ENCODE measurements at places on chromosomes 3 and 15.
A peak's percentile ranks its signal among the peaks of the same experiment; 100 is the strongest.

DNA sequence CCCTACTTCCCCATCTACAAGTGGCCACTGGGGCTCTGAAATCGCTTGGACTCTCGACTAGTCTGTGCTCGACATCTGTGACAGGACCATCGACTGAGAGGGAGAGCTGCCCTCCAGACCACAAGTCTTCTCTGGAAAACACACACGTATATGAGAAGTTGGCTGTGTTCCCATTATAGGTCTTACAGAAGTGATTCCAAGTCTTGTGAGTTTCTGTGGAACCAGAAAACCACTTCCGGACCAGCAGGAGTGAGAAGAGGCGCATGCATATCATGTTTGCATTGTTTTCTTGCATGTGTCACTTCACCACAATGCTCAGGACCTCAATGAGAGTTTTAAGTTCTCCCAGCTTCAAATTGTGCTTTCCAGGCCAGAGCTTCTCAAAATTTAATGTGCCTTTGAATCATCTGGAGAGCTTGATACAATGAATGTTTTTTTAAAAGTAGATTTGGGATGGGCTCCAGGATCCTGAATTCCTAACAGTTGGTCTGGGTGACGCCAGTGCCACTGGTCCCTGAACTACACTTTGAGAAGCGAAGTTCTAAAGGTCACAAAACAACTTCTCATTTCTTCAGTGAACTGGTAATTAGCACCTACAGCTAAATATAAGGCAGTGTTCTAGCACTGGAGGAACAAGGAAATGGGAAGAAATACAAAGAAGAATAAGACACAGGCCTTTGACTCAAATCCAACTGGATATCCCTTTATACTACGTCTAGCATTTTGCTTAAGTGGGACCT is 15.7 kb downstream of the LIPC start:
- no peak for DNase-seq

GRCh38 chr15:52144656-52145178 is 32.1 kb upstream of the BCL2L10 start:
- DNase-seq = no peak

GRCh38 chr3:187976365-187976900 is 177.5 kb upstream of the LPP start:
- peak; percentile 36 for DNase-seq

DNA sequence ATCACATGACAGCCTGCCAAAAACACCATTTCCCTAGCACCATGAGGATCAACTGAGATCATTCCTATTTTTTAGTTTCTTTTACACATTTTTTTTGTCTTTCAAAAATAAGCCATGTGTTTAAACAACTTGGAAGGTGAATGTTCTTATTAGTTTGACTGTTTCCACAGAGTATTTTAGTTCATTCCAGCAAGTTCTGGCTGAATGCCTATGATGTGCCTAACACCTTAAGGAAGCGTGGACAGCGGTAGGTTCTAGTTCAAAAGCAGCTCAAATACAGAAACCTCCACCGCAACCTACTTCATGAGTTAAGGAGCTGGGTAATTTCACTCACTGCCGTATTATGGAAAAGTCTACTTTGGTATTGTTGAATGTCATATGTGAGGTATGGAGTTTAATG is 101.3 kb upstream of the ADAMTS9 start:
- no peak for DNase-seq

Data from activated naive CD8-positive, alpha-beta T cell treated with anti-CD3 and anti-CD28 coated beads, Interleukin-2, amount 50 U/mL, for 24 hours (primary cell).